ENCODE measurements at places on chromosomes 4 and X.

DNA sequence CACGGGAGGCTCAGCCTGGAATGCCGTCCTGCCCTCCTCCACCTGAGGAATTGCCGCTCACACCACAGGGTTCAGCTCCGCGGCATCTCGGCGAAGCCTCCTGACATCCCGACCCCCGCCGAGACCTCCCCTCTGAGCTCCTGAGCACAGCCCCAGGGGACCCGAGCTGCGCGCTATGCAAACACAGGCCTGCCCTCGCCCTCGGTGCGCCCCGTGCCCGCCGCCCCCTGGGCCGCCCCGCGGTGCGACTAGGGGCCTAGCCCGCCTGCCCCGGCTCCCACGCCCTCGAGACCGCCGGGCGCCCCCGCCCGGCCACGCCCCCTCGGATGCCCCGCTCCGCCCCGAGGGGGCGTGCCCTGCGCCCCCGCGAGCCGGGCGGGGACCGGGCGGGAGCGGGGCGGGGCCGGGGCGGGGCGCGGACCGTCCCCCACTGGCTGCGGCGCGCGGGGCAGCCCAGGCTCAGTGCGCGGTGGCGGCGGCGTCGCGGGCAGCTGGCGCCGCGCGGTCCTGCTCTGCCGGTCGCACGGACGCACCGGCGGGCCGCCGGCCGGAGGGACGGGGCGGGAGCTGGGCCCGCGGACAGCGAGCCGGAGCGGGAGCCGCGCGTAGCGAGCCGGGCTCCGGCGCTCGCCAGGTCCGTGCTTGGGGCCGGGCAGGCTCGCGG lies at the start of gene FGFR3:
Gene FGFR3, plus strand, starts transcription at position 462 of the 664 bp plus-strand sequence. CDS start 642 bp downstream, outside the sequence.
- DNase-seq = no peak

GRCh38 chrX:3252744-3253143 lies 93.7 kb downstream of the MXRA5 start:
- no peak for DNase-seq

GRCh38 chr4:26048378-26048882 lies 134.4 kb downstream of the SMIM20 start:
- peak; percentile 92 for DNase-seq

- DNase-seq = peak; percentile 14
These were observed 53.1 kb downstream of the BMP2K start for GRCh38 chr4:78829296-78829695.

DNA sequence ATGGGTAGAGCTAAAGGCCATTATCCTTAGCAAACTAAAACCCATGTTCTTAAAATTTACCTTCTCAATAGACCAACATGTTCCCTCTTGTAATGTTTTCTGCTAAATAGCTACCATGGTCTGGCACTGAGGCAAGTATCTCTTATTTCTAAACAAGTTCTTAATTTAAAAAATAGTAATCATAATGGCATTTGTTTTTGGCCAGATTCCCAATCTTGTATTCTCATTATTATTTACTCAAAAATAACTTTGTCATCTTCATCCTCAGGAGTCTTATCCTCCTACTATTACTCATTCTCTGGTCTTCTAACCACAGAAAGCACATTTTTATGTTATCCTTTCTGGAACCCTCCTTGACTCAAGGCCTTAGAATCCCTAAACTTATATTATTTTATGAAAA lies 931.2 kb downstream of the CCSER1 start:
- DNase-seq = peak; percentile 35

Data from choroid plexus epithelial cell (primary cell).